ENCODE measurements at places on chromosomes 7 and 10.

DNA sequence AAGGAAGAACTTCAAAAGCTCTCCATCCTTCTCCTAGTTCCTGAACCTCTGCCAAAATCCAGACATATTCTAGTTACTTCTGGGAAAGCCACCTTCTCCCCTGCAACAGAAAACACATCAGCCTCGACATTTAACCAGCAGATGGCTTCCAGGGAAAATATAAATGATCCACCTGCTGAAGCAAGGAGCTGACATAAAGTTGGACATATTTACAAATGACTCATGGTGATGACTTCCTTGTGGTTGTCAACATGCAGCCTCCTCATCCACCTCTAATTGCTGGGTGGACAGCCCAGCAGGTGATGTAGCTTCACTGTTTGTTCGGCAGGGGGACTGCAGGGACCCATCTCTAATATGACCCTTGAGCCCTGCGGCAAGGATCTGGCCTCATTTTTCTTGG lies 266.0 kb downstream of the C7orf25 start:
- DNase-seq, result no peak

DNA sequence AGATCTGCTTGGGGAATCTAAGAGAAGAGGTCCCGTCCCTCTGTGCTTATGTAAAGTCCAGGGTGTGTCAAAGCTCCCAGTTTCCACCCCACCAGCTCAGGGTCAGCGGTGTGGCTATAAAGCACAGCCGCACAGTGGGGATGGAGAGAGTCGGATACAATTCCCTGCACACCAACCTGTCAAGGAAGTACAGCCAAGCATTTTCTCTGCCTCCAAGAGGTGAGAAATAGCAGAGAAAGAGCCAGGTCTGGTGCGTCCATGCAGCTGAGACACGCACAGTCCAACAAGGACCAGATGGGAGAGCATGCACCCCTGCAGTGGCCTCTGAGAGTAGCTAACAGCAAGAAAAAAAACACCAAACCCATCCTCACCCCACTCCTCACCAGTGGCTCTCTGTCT lies 61.3 kb upstream of the WAC start:
- no peak for DNase-seq

DNA sequence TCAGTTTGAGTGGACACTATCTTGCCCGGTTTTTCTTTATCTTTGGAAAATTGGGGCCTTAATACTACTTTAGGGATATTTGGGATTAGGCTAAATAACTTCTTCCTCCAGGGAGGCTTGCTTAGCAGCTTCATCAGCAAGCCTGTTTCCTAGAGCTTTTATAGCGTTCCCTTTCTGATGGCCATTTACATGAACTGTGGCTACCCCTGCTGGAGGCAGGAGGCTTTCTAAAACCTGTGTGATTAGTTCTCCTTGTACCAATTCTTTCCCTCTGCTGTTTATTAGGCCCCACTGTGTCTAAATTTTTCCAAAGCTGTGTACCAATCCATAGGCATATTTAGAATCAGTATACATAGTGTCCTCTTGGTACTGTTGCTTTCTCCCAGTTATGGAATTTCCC lies 61.7 kb upstream of the CNTNAP2 start:
- DNase-seq, result no peak

GRCh38 chr10:1531883-1532597 lies 205.3 kb downstream of the ADARB2 start:
- no peak for DNase-seq

DNA sequence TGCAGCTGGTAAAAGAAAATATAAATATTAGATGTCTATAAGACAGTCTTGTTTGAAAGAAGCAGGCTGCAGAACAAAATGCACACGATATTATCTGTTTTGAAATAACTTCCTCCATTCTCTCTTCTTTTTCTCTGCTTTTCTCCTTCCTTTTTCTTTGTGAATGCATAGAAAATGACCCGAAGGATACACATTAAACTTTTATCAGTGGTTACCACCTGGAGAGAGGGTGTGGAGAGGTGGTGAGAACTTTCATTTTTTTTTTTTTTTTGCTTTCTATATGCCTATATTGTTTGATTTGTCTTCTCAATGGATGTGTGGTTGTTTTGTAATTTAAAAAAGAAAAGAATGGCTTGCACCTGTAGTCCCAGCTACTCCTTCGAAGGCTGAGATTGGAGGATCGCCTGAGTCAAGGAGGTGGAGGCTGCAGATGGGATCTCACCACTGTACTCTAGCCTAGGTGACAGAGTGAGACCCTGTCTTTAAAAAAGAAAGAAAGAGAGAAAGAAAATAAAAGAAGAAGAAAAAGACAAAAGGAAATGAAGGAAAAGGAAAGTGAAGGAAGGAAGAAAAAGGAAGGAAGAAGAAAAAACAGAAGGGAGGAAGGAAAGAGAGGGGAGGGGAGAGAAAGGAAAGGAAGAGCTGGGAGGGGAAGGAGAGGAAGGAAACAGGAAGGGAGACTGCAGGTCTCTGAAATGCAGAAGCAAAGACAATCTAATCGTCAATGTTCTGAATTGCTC lies 64.4 kb downstream of the SAMD9 start:
- no peak for DNase-seq

GRCh38 chr10:99682752-99683151 lies 23.4 kb downstream of the ENTPD7 start:
- DNase-seq, result no peak

DNA sequence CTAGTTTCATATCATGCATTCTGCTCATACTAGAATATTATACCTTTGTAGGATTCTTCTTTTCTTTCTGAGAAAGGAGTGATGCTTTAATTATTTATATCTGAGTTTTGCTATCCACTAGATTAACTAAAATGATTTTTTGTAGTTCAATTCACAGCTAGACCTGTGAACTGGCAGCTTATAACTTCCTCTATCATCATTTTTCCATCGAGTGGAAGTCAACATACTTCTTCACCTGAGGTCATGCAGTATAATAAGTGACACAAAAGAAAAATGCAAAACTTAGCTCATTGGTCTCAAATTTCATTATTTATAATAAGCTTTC lies 8.0 kb downstream of the LRRN3 start:
- no peak for DNase-seq

DNA sequence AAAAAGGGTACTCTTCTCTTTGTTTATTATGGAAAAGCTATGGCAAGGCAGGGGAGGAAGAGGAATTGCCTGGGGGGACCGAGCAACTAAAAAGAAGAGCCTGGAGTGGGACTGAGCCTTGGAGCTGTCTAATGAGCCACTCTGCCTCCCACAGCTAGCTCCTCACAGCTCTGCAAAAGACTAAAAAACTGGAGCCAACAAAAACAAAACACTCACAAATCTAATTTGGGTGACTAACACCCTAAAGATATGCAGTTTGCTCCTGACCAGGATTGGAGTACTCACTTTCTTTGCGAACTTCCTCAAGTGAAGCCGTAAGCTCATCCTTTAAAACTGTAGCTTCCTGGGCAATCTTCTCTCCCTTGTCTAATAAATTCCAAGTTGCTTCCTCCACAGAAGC lies 89.4 kb downstream of the CTNNA3 start:
- no peak for DNase-seq

DNA sequence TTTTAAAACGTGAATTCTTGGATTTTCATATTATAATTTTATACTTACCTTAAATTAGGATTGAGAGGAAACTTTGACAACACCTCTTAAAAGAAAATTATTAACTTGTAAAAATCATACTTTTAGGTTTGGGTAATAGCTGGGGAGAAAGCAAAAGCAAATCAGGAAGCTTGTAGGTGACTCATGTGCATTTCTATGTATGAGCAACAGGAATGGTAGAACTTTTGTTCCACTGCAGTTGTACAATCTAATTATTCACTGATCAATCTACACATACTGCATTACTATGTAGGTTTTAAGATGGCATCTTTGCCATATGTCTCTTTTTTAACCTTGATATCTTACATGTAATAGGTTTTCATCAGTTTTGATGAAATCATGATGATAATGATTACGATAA lies 223.2 kb downstream of the PRKG1 start:
- no peak for DNase-seq

GRCh38 chr7:90473814-90474213 lies 4.4 kb downstream of the PTTG1IP2 start:
- no peak for DNase-seq

Data from retina (tissue), 1 donor.